ENCODE measurements at places on chromosomes 4 and X. TPM values are rescaled to one million over a fixed set of nuclear protein-coding genes. Genes with fewer than 3 reads are reported as not detected.

DNA sequence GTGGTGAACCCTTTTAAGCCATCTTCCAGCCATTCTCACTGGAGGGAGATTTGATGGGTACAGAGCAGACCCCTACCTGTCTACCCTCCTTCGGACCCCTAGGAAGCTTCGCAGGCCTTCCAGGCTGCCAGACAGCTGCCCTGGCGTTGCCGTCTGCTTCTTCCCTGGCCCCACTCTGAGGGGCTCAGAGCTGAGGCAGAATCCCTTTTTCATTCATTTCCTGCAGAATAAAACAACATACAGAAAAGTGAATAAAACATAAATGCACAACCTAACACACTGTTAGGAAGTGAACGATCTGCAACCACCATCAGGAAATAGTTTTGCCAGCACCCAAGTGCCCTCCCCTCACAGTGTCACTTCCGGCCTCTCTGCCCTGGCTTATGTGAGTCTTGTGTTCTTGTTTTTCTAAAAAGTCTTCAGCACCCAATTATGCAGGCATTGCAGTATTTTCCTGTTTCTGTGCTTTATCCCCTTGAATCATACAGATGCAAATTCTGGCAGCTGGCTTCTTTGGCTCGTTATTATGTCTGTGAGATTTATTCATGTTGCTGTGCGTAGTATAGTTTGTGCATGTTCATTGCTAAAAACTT lies 5.6 kb upstream of the ADD1 start:
- H3K4me3 ChIP-seq: peak overlapping the region; percentile 83
- peaks cover 44% of the 10 kb centered on the region for H3K4me1 ChIP-seq
- H3K27ac ChIP-seq: peak overlapping the region; percentile 95
- no peaks in the 10 kb centered on the region for H3K27me3 ChIP-seq
- DNase-seq: peak; percentile 56

- DNase-seq: no peak
- no peak overlapping the region for H3K27ac ChIP-seq
- H3K27me3 ChIP-seq: peaks cover 5% of the 10 kb centered on the region
Observed at GRCh38 chr4:145565328-145565727, 53.9 kb upstream of the MMAA start.

GRCh38 chr4:22978656-22979055 lies 285.9 kb downstream of the GBA3 start:
- DNase-seq: no peak
- H3K4me1 ChIP-seq: no peaks in the 10 kb centered on the region
- H3K27ac ChIP-seq: no peak overlapping the region
- no peak overlapping the region for H3K4me3 ChIP-seq

DNA sequence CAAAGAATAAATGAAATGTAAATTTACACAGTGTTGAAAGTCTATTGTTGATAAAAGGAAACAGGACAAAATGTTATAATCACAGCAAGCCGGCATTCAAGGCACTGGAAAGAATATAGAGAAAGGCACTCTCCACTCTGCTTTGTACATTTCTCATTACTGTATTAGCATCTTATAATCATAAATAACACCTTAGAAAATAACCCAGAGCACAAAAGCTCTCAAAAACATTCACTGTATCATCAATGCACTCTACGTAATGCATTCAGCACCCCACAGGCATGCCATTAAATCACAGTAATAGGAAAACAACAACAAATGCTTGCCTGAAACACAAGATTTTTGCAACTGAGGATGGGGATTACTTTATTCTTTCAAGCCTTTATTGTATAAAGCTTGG lies 75.3 kb upstream of the TRPC3 start:
- no peaks in the 10 kb centered on the region for H3K36me3 ChIP-seq
- peaks cover 45% of the 10 kb centered on the region for H3K27me3 ChIP-seq
- H3K4me1 ChIP-seq: no peaks in the 10 kb centered on the region
- H3K4me3 ChIP-seq: no peak overlapping the region
- DNase-seq: no peak

- no peaks in the 10 kb centered on the region for H3K27me3 ChIP-seq
- H3K27ac ChIP-seq: no peak overlapping the region
- no peaks in the 10 kb centered on the region for H3K4me1 ChIP-seq
- no peaks in the 10 kb centered on the region for H3K36me3 ChIP-seq
- no peak overlapping the region for H3K4me3 ChIP-seq
Observed at GRCh38 chrX:17390419-17390850, 15.4 kb downstream of the NHS start.

GRCh38 chr4:136001791-136002190 lies 1530.5 kb downstream of the PCDH18 start:
- no peak overlapping the region for H3K4me3 ChIP-seq
- no peak overlapping the region for H3K27ac ChIP-seq
- no peaks in the 10 kb centered on the region for H3K4me1 ChIP-seq
- no peaks in the 10 kb centered on the region for H3K27me3 ChIP-seq

- DNase-seq: no peak
- no peaks in the 10 kb centered on the region for H3K4me1 ChIP-seq
- H3K36me3 ChIP-seq: no peaks in the 10 kb centered on the region
- no peak overlapping the region for H3K4me3 ChIP-seq
- no peak overlapping the region for H3K27ac ChIP-seq
Observed at GRCh38 chrX:151634937-151635336, 60.3 kb upstream of the PRRG3 start.

- no peak overlapping the region for H3K4me3 ChIP-seq
- no peaks in the 10 kb centered on the region for H3K4me1 ChIP-seq
- H3K36me3 ChIP-seq: no peaks in the 10 kb centered on the region
- no peak for DNase-seq
- no peaks in the 10 kb centered on the region for H3K27me3 ChIP-seq
Observed at GRCh38 chrX:106203315-106203714, 35.2 kb downstream of the PWWP3B start.

GRCh38 chr4:158202481-158202880 lies 7.8 kb upstream of the TMEM144 start:
- H3K36me3 ChIP-seq: no peaks in the 10 kb centered on the region
- no peak for DNase-seq
- no peaks in the 10 kb centered on the region for H3K4me1 ChIP-seq
- H3K4me3 ChIP-seq: no peak overlapping the region
- peaks cover 2% of the 10 kb centered on the region for H3K27me3 ChIP-seq

DNA sequence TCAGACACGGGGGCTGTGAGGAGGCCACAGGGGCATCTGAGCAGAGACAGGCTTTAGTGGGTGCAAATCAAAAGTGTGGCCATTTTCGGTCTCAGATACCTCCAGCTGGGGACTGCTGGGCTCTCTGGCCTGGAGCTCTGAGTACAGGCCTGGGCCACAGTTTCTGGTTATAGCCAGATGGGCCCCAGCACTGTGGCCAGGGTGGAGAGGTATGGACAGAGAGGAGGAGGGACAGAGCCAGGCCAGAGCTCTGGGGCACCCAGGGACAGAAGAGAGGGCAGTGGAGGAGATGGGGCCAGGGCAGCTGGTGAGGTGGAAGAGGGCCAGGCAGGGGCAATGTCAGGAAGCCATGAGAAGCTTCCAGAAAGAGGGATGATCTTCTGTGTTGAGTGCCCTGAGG lies 20.1 kb downstream of the CCNQ start:
- H3K4me1 ChIP-seq: peaks cover 10% of the 10 kb centered on the region
- H3K27me3 ChIP-seq: peaks cover 2% of the 10 kb centered on the region
- H3K36me3 ChIP-seq: no peaks in the 10 kb centered on the region

- DNase-seq: no peak
- H3K4me1 ChIP-seq: no peaks in the 10 kb centered on the region
- no peaks in the 10 kb centered on the region for H3K27me3 ChIP-seq
Observed at GRCh38 chr4:22174640-22175039, 226.1 kb upstream of the KCNIP4 start.

GRCh38 chr4:153409924-153410501 lies 56.1 kb upstream of the TMEM131L start:
- H3K27ac ChIP-seq: no peak overlapping the region
- H3K4me1 ChIP-seq: peaks cover 11% of the 10 kb centered on the region
- no peaks in the 10 kb centered on the region for H3K27me3 ChIP-seq
- H3K36me3 ChIP-seq: peaks cover 41% of the 10 kb centered on the region

DNA sequence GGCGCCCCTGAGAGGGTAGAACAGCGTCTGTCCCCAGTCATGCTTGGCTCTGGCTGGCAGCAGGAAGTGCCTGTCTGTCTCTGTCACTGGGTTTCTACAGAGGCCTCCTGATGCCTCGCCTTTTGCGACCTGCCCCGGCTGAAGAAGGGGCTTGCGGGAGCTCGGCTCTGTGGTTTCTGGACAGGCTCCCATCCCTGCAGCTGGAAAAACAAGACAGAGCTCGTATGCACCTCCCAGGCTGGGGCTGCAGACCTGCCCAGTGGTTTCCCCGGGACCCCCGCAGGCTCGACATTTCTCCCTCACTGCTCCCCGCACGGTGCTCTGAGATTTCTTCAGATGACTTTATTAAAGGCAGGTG lies 57.0 kb upstream of the SORCS2 start:
- H3K36me3 ChIP-seq: no peaks in the 10 kb centered on the region
- H3K4me1 ChIP-seq: peaks cover 3% of the 10 kb centered on the region
- H3K27ac ChIP-seq: no peak overlapping the region
- DNase-seq: no peak
- no peaks in the 10 kb centered on the region for H3K27me3 ChIP-seq

- H3K4me3 ChIP-seq: peak overlapping the region; percentile 57
- H3K27me3 ChIP-seq: no peaks in the 10 kb centered on the region
- H3K4me1 ChIP-seq: peaks cover 22% of the 10 kb centered on the region
Observed at GRCh38 chrX:57906790-57907189, 3.5 kb downstream of the ZXDA start.

DNA sequence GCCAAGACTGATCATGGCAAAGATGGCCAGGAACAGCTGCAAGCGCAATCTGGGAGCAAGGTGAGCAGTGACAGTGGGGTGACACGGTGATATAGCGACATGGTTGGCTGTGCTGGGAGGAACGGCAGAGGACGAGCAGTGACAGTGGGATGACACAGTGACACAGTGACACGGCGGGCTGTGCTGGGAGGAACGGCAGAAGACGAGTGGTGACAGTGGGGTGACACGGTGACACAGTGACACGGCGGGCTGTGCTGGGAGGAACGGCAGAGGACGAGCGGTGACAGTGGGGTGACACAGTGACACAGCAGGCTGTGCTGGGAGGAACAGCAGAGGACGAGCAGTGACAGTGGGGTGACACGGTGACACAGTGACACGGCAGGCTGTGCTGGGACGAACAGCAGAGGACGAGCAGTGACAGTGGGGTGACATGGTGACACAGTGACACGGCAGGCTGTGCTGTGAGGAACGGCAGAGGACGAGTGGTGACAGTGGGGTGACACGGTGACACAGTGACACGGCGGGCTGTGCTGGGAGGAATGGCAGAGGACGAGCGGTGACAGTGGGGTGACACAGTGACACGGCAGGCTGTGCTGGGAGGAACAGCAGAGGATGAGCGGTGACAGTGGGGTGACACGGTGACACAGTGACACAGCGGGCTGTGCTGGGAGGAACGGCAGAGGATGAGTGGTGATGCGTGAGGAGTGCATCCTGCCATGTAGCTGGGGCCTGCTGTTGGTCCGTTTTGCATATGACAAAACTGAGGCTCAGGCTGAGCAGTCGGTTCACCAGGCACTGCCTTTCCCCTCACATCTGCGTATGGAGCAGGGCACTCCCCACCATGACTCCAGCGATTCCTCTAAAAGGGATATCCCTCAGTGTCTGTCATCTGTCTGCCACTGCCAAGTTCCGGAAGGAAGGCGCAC lies 36.0 kb upstream of the MXD4 start:
- peak; percentile 31 for DNase-seq
- peak overlapping the region; percentile 9 for H3K4me3 ChIP-seq
- H3K27me3 ChIP-seq: peaks cover 13% of the 10 kb centered on the region
- H3K36me3 ChIP-seq: peaks cover 6% of the 10 kb centered on the region
- peak overlapping the region; percentile 7 for H3K27ac ChIP-seq
- peaks cover 25% of the 10 kb centered on the region for H3K4me1 ChIP-seq

DNA sequence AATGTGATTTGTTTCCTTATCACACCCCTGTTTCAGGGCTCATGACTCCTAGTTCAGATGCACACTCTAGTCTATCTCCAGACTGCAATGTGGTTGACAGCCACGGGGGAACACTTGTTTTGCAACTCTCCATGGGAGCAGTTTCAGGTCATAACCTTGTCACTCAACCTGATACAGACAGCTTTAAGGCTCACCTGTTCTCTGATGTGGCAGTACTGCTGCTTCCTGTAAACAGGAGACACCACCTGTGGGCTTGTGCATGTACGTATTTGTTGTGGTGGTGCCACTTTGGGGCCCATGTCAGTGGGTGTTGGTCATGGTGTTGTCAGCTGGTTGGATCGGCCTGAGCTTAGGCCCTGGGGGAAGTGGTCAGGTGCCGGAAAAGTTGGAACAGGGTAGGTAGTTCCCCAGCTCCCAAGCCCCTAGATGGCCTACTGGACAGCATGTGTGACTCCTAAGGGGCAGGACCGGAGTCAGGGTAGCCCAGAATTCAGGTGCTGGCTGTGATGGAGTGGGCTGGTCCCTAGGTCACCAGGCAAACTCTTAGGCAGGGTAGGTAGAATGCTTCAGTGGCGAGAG lies 46.2 kb downstream of the FAM9B start:
- no peaks in the 10 kb centered on the region for H3K27me3 ChIP-seq
- H3K36me3 ChIP-seq: no peaks in the 10 kb centered on the region
- DNase-seq: no peak
- H3K4me1 ChIP-seq: peaks cover 6% of the 10 kb centered on the region

- no peaks in the 10 kb centered on the region for H3K4me1 ChIP-seq
- H3K4me3 ChIP-seq: no peak overlapping the region
- peaks cover 21% of the 10 kb centered on the region for H3K27me3 ChIP-seq
- DNase-seq: no peak
- H3K27ac ChIP-seq: peak overlapping the region; percentile 15
Observed at GRCh38 chr4:6331018-6331417, 61.4 kb downstream of the WFS1 start.

- H3K36me3 ChIP-seq: no peaks in the 10 kb centered on the region
- H3K27ac ChIP-seq: no peak overlapping the region
Observed at GRCh38 chr4:77395481-77395880, 210.1 kb upstream of the CXCL13 start.

RAPGEF2 gene
- 24.1 TPM for total RNA-seq

SLC6A14 gene
- not detected for total RNA-seq

JCHAIN gene
- total RNA-seq: not detected

CD99 gene
- total RNA-seq: 256 TPM

MAP3K15 gene
- total RNA-seq: 0.30 TPM

REELD1 gene
- 0.28 TPM for total RNA-seq

PDZD4 gene
- 0.80 TPM for total RNA-seq

ALPK1 gene
- 20.9 TPM for total RNA-seq

AVPR2 gene
- not detected for total RNA-seq
